ENCODE measurements at places on chromosomes 7 and 10. TPM values are rescaled to one million over a fixed set of nuclear protein-coding genes. Genes with fewer than 3 reads are reported as not detected.

The DPP6 gene
- not detected for total RNA-seq

The MRLN gene
- not detected for total RNA-seq

The KIFBP gene
- total RNA-seq: 46.6 TPM

The IFIT1B gene
- total RNA-seq: not detected

The MGAM2 gene
- 0.02 TPM for total RNA-seq

The MTURN gene
- 6.9 TPM for total RNA-seq

The UNCX gene
- total RNA-seq: not detected

The VSTM4 gene
- 0.41 TPM for total RNA-seq

The SVOPL gene
- total RNA-seq: not detected

The NT5C2 gene
- total RNA-seq: 82.9 TPM

The CNPY1 gene
- total RNA-seq: not detected

The BHLHA15 gene
- 0.61 TPM for total RNA-seq

The SEPTIN14 gene
- total RNA-seq: not detected

The CPN1 gene
- total RNA-seq: 0.34 TPM

The FXYD4 gene
- total RNA-seq: not detected

The LRRTM3 gene
- not detected for total RNA-seq

The CYP2C9 gene
- not detected for total RNA-seq

The CFAP43 gene
- 0.15 TPM for total RNA-seq

The COL26A1 gene
- 0.58 TPM for total RNA-seq

The A1CF gene
- 0.13 TPM for total RNA-seq

The LIPF gene
- total RNA-seq: not detected

The SEMA3E gene
- 1.8 TPM for total RNA-seq

The ADRB1 gene
- 0.91 TPM for total RNA-seq

The AZGP1 gene
- total RNA-seq: not detected

The ZNF804B gene
- not detected for total RNA-seq

The BAG3 gene
- 268 TPM for total RNA-seq

The NPC1L1 gene
- total RNA-seq: 0.06 TPM

The SPDYE2 gene
- not detected for total RNA-seq

The PRLHR gene
- total RNA-seq: not detected

The CTTNBP2 gene
- total RNA-seq: 0.21 TPM

The OR6V1 gene
- not detected for total RNA-seq

The DDIT4 gene
- 486 TPM for total RNA-seq

The RNF32 gene
- 1.1 TPM for total RNA-seq

The FIGNL1 gene
- total RNA-seq: 16.0 TPM

The NRP1 gene
- total RNA-seq: 59.9 TPM

The WEE2 gene
- total RNA-seq: not detected

The LLCFC1 gene
- not detected for total RNA-seq
